ENCODE measurements at places on chromosomes 3 and 15. TPM values are rescaled to one million over a fixed set of nuclear protein-coding genes. Genes with fewer than 3 reads are reported as not detected.

- no peak for DNase-seq
These were observed 30.2 kb downstream of the ITGA11 start for GRCh38 chr15:68401496-68402431.

DNA sequence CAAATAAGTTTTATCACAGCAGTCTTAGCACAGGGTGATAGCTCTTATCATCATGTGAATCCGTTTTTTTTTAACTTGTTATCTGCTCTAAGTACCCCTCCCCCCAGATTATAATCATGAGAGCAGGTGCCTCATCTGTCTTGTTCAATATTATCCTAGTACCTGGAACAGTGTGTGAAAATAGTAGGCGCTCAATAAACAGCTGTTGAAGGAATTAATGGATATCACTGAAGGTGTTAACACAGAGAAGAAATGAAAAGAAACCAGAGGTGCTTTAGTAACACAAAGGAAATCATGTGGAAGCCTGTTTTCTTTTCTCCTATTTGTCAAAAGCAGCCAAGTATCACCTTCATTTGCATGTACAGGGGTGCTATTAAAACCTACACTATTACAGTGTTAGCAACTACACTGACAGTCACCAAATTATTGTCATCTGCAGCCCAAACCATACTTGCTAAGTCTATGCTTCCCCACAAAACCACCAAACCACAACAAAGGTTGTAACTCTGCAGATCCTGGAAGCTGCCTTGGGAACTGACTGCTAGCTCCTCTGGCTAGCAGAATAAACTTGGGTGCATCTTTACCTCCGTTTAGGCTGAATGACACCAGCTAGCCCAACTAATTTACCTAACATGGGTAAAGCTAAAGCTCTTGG, 2.9 kb downstream of the XPC start:
- DNase-seq: peak; percentile 25

GRCh38 chr3:38115645-38116427, 21.1 kb downstream of the ACAA1 start:
- no peak for DNase-seq

- DNase-seq: no peak
These were observed 45.0 kb downstream of the GLDN start for GRCh38 chr15:51386486-51386885.

DNA sequence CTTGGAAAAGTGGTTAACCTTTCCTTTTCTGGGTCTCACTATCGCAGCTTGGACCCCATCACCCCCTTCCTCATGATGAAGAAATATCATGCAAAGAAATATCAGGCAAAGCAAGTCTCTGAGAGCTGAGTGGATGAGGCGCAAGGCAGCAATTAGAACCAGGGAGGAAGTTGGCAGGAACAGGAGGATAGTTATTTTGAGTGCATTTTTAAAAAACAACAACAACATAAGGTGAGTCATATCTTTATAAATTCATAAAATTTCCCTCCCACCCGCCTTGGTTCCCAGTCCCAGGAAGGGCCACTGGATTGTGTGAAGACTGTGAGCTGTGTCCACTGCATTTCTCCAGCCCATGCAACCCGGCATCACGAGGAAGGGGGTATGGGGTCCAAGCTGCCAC, 316.9 kb upstream of the TLE3 start:
- DNase-seq: no peak

- peak; percentile 52 for DNase-seq
These were observed 37.8 kb downstream of the SLC27A2 start for GRCh38 chr15:50219820-50220219.

DNA sequence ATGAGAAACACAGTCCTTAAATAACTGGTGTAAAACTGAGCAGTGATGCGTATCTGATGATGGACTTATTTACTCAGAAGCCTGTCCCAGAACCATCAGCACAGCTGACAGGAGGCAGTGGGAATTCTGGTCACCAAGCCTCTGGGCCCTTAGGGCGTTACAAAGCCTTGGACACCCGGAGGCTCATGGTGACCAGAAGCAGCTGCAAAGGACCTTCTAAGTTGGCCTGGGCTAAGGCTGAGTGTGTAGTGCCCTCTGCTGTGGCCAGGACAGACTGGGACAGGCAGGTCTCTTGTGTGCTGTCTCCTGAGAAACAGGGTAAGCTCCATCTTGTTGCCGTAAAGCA, 168.9 kb downstream of the ATP10A start:
- DNase-seq: no peak

- no peak for DNase-seq
These were observed 254.5 kb downstream of the FAM43A start for GRCh38 chr3:194939949-194940770.

DNA sequence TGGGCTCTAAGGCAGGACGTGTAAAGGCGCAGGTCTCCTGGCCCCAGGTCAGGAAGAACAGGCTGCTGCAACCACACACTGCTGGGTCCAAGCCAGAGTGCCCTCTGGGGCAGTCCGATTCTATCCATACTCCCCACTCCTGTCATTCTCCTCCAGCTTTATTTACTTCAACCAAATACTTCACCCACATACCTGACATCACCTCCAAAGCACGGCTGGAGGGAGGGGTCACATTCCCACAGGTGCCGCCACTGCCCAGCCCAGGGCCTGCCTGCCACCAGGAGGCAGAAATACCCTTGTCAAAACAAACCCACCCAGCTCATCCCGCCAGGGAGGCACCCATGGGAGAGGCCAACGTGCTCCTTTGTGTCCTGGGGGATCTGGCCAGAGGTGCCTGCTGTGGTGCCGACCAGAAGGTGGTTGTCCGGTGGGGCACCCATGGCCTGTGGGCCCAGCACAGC, 100.4 kb downstream of the DAPK2 start:
- no peak for DNase-seq

DNA sequence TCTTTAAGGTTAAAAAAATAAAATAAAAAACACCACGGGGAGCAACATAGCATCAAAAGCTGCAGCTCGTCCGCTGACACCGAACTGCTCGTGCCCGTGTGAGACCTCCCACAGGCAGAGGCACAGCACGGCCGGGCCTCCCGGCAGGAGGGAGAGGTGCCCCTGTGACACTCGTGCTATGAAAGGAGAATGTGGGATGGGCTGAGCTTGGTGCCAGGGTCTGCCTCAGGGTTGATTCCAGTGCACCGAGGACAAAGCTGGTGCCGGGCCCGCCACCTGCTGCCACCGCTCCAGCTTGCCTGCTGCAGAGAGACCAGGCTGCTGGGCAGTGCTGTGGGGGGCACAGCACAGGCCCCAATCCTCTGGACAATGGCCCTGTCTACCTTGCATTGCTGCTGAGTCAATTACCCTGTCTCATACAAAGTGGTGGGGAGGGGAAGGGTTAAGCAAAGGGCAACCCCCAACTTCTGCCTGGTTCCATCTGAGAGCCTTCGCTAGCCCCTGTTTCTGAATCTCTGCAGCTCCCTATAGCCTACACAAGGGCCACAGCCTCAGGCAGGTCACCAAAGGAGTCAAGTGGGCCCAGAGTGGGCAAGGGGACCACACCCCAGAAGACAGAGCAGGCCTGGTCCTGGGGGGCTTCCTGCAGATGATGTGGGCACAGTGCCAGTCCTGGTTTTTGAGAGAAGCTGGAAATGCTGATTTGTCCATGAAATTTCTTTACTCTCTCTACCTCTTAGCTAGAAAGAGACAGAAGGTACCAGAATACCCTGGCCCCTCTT, 74.0 kb upstream of the SNRPA1 start:
- DNase-seq: no peak

DNA sequence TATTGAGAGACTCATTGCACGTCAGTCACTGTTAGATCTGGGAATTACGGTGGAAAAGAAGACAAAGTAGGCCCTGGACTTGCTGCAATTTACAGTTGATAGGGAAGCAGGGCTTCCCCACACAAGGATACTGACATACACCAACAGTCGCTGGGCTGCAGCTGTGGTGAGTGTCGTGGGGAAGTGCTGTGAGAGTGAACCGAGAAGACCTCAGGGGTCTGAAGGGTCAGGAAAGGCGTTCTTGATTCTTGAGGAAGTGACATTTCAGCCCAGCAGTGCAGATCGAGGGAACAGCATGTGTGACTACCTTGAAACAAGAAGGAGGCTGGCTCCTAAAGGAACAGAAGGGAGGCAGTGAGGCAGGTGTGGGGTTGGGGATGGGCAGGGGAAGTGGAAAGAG, 22.5 kb downstream of the MYZAP start:
- no peak for DNase-seq

DNA sequence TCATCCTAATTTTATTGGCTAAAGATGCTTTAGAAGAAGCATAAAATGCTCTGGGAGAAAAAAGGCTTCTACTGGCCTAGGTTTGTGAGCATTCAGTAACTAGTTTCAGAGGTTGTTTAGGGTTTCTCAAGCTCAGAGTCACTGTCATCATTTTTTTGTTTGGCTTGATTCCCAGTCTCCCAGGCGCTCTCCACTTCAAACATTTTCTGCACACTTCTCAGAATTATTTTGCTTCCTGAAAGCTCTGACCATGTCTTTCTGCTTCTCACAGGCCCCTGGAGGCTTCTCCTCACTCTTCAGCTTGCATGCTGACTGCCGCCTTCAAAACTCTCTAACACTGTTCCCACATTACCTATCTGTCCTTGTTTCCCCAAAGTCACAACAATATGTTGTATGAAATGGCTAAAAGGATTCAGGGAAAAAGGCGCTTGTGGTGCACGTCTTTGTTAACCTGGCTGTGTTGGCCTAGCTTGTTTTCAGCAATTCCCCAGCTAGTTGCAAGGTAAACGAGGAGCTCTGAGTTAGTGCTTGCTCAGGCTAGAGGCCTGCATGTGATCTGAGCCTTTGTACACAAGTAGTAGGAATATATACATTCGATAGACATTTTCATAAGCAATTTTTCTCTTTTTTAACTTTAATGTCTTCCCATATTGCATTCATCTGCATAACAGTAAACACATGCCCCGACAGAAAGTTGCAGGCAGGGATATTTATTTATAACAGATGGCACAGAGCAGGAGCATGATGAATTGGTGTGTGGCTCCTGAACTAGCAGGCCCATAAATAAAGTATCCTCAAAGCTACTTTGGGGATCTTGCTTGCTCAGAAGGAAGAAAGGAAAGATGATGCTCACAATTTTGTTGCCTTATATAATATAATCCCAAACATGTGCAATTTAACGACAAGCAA, 129.2 kb upstream of the DPH6 start:
- DNase-seq: peak; percentile 77

DNA sequence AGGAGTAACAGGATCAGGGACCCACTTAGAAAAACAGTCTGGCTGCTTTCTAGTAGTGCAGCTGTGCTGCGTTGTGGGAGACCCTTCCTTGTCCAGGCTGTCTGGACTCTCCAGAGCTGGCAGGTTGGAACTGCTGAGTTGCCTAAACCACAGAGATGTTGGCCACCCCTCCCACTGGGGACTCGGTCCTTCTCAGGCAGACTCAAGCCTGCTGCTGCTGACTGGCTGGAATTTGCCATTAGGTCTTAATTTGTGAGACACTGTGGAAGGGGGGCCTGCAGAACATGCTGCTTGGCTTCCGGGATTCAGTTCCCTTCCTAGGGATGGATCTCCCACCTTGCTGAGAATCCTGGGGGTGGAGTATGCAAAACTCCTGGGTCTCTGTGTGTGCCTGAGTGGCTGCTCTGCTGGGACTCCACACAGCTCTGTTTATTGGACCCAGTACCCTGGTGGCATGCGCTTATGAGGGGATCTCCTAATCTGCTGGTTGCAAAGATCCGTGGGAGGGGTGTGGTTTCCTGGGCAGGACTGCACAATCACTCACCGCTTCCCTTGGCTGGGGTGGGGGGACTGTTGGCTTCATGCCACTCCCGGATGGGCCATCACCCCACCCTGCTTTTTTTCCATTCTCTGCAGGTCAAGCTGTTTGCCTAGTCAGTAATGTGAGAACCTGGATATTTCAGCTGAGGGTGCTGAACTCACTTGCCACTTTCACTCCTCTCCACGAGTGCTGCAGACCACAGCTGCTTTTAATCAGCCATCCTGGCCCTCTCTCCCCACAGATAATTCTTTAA, 150.5 kb downstream of the CFAP20DC start:
- no peak for DNase-seq

DNA sequence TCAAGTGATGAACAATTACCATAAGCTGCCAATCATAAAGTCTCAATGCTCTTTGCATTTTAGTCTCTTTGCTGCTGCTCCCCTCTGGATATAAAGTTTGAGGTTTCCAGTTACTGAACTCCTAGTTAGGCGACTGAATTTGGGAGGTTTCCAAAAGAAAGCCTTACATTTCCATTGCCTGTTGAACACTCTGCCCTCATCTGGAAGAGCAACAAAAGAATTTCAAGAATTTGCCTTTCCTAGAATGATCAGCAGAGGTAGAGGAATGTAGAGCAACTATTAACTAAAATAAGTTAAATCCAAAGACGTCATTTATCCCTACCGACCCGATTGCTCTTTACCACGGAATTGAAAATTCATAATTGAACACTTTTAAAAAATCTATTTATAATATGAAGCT, 53.4 kb upstream of the PRICKLE2 start:
- peak; percentile 50 for DNase-seq

GRCh38 chr3:35936571-35936970, 297.2 kb downstream of the ARPP21 start:
- peak; percentile 57 for DNase-seq

DNA sequence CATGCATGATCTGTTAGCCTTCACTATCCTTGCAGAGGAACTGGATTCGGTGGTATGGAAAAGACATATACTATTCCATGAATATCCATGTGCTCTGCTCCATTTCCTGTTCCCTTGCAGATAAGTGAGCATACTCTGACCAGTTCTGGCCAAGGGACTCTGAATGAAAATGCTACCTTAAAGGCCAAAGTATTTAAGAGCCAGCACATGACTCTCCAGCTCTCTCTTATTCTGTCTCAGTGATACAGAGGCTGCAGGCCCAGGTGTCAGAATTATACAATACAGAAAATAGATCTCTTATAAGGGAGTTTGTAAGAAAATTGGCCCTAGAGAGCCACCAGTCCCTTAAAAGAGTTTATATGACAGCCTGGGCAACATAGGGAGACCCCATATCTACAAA, 779.7 kb upstream of the CFAP20DC start:
- DNase-seq: no peak

The SH2D7 gene
- not detected for total RNA-seq

The TMC3 gene
- total RNA-seq: not detected

The TMEM40 gene
- not detected for total RNA-seq

The SCN11A gene
- not detected for total RNA-seq

The GOLGA8A gene
- 4.7 TPM for total RNA-seq

The RASGRP1 gene
- 1.9 TPM for total RNA-seq

The BUB1B gene
- 24.7 TPM for total RNA-seq

The DNAJB11 gene
- 27.4 TPM for total RNA-seq

The FBXW12 gene
- not detected for total RNA-seq

The ZPLD1 gene
- under 0.01 TPM for total RNA-seq

The NAA80 gene
- total RNA-seq: 3.1 TPM

The PGBD4 gene
- 1.9 TPM for total RNA-seq

The DUOXA1 gene
- total RNA-seq: not detected
